ENCODE measurements at places on chromosomes 7 and 10. TPM values are rescaled to one million over a fixed set of nuclear protein-coding genes. Genes with fewer than 3 reads are reported as not detected.

The TMEM196 gene
- not detected for total RNA-seq

The CASTOR2 gene
- 5.6 TPM for total RNA-seq

The HTRA1 gene
- total RNA-seq: 227 TPM

The RBP3 gene
- not detected for total RNA-seq

The ZNF503 gene
- 7.7 TPM for total RNA-seq

The ZNF487 gene
- total RNA-seq: 3.9 TPM

The RFC2 gene
- total RNA-seq: 6.2 TPM

The RSU1 gene
- total RNA-seq: 56.4 TPM

Data from smooth muscle cell of the umbilical artery (primary cell).